CD4-positive, alpha-beta T cell treated with Interleukin-21 for 1 hour (primary cell): ENCODE measurements at places on chromosomes 13 and 19.

DNA sequence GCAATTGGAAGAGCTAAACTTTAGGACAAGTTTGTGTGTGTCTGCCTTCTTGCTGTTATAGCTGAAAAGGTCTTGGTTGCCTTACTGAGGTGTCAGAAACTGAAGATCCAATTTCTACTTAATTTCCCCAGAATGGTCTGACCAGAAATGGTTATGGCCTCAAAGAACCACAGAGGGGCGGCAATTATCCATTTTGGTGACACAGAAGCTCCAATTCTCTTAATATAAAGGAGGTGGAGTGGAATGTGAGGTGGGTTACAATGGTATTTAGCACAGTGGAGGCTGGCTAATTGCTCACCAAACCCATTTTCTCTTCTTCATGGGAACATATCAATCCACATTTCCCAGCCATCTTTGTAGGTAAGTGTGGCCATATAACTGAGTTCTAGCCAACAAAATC is 1157.2 kb downstream of the OLFM4 start:
- DNase-seq, result no peak

DNA sequence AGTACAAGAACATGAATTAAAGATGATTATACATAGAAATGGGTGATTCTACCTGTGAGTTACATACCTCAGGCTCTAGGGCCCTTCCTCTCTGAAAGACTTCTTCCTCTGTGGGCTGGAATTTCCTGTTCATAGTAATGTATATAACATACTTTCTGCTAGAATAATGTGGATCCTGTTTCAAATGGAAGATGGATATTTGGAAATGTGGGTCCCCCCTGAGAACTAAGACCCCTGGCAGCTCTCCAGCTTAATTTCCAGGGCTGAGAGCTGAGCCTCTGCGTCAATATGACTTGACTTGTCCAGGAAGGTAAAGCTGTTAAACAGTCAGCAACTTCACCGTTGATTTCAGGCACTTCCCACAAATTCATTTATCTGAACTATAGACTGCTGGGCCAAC is 296.3 kb downstream of the NALCN start:
- no peak for DNase-seq

DNA sequence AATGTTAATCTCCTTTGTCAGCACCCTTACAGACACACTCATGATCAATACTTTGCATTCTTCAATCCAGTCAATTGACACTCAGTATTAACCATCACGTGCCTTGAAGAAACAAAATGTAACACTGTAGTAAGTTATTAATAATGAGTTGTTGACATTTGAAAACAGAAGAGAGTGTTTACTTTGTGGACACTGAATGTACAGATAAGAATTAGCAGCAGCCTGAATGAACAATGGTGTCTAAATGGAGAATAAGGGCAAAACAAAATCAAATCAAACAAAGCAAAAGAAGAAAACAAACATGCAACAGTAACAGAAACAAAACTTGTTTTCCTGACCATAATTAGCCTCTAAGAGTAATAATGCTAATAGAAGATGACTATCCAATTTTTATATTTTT is 1191.1 kb upstream of the MIR17HG start:
- DNase-seq, result no peak

DNA sequence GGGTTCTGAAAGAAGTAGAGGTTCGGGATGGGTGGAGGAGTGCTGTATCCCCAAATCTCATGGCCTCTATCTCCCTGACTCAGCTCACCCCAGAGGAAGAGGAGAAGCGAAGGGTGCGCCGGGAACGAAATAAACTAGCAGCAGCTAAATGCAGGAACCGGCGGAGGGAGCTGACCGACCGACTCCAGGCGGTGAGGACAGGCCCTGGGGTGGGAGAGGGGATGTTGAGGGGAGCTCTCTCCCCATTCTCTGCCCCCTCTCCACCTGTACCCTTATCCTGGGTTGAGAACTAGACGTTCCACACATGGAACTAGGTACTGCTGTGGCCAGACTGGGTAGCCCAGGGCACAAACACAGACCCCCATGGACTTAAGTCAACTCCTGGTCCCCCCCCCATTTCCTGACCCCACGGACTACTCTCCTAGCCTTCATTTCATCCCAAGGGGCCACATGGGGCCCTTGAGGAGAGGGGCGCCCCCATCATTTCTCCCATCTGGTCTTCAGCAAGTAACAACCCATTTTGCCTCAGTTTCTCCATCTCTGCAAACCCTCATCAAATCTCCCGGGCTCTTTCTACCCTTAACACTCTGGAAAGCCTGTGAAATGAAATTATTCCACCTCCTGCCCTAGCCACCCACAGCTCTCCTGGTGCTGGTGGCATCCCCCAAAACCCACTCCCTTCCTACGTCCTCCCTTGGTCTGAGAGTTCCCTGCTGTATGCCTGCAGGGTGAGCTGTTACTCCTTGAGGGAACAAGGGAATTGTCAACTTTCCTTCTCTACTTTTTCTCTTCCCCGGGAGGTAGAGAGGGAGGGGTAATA is 3.5 kb downstream of the FOSB start:
- DNase-seq, result peak; percentile 60

DNA sequence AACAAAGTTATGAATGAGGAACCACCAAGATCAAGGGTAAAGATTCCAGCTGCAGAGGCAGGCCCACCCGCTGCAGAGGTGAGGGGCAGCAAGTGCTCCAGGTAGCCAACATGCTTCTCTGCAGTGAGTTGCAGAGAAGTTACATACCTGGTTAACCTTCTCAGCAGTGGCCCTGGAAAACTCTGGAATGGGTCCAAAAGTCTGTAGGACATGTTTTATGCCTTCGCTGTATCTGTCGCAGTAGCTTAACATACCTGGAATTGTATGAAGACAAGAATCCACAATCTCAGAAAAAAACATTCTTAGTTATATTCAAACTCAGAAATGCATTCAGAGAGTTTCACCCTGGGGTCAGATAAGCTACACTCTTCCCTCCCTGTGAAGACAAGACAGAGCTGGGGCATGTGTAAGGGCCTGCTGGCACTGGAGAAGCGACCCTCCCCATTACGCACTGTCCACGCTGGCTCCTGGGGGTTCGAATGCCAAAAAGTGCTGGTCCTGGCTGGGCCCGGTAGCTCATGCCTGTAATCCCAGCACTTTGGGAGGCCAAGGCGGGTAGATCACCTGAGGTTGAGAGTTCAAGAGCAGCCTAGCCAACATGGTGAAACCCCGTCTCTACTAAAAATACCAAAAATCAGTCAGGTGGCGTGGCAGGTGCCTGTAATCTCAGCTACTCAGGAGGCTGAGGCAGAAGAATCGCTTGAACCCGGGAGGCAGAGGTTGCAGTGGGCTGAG is 121.0 kb downstream of the CRYL1 start:
- DNase-seq, result no peak

GRCh38 chr13:40023595-40024203 is 368.2 kb downstream of the COG6 start:
- no peak for DNase-seq
